Type B pancreatic cell (in vitro differentiated cells): ENCODE measurements at places on chromosomes 1 and 21.
A peak's percentile ranks its signal among the peaks of the same experiment; 100 is the strongest.

DNA sequence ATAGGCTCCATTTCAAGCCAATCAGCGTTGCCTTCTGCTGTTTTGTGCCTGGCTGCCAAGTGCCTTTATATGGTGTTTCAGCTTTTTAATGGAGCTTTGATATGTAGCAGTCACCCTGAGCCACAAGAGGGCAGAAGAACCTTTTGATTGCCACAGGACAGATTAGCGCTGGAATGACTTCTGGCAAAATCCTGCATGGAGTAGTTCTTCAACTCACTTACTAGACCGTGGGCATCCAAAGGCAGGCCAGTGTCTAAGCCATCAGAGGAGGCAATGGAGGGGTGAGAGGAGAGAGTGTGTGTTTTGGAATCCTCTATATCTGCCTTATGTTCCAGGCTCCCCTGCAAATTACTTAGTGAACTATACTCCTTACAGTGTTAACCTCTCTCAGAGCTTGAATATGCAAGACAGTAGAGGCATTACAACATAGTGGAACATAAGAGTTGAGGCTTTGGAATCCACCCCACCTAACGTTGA, 56.2 kb downstream of the ST3GAL3 start:
- peak; percentile 77 for DNase-seq

- DNase-seq, result no peak
These were observed 76.7 kb upstream of the SCCPDH start for GRCh38 chr1:246647513-246647912.

DNA sequence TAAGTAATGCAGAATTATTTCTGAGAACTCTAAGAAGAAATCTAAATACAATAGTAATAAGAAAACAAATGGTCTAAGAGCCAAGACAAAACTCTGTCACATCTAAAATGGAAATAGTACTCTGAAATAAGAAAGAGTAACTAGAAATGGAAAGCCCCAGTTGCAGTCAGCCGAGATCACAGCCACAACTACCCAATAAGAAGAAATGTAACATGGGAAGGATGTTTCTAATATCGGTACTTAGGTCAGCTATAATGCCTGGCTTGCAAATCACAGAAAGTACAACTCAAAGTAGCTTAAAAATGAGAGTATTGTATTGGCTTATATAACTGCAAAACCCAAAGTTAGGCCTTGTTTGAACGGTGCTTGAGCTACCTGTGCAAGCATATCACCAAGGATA, 58.6 kb upstream of the USP25 start:
- no peak for DNase-seq

GRCh38 chr1:34975771-34976170, 9.4 kb downstream of the TMEM35B start:
- DNase-seq, result no peak

GRCh38 chr1:208652296-208653160, 408.3 kb upstream of the PLXNA2 start:
- no peak for DNase-seq

DNA sequence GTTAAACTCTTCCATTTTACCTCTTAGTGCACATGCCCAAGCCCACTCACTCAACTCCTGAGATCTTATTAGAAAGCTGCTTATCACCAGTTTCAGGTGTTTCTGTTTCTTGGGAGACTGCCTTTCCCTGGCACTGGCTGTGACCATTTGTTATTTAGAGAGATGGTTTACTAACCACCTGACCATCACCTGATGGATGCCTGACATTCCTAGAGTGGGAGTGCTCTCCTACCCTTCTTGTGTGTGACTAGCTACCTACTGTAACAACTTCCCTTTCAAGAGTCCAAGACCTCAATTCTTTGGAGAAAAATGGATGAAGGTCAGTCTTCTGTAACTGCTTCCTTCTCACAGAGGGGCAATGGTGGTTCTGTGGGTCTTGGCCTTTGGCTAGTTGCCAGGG, 755.2 kb upstream of the ADAMTS5 start:
- DNase-seq, result no peak

DNA sequence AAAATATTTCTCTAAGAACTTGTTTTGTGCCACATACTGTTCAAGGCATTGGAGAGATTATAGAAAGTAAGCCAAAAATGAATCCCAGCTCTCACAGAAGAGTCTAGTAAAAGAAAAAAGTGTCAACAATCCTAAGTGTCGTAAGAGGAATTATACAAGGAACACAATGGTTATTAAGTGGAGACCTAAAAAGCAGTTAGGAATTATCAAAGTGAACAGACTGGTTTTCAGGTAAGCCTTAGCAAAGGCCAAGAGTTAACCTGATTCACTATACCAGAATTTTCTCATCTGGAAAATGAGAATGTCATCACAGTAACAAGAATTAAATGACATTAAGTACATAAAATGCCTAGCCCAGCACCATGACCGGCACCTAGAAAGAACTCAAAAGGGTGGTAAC, 15.6 kb downstream of the SERBP1 start:
- no peak for DNase-seq

DNA sequence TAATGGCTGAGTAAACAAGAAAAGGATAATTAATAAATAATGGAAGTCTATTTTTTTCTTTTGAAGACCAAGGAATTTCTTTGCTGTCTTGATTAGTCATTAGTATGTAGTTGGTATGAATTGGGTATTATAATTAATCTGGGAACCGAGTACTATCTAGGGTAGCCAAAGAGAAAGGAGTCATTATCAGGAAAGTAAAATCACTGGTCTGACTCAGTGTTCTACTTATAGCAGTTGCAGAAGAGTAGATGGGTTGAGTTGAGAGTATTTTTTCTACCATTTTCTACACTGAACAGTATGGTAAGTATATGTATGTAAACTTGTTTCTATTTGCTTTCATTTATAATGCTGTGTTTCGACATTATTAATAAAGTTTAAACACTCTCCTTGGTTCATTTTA, 26.6 kb downstream of the CDC14A start:
- DNase-seq, result no peak

DNA sequence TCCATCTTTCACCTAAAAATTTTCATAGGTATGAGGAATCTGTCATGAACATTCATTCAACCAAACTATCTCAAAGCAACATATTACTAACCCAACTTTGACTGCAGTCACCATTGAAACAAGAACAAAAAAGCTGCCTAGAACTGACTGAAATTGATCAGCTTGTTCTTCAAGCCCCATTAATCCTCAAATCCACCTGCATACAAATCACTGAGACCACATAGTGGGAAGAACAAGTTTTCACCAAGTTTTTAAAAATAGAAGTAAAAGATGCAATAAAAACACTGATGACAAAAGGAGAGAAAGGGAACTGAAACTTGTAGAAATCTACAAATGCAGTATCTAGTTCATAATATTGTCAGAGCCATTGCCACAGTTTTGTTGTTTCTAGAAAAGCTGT, 6.1 kb downstream of the SORT1 start:
- DNase-seq, result no peak

GRCh38 chr1:204641936-204642335, 43.6 kb downstream of the LRRN2 start:
- DNase-seq, result no peak

GRCh38 chr1:10308001-10308400, 90.9 kb upstream of the PGD start:
- no peak for DNase-seq

GRCh38 chr1:63732666-63733065, 41.2 kb upstream of the ROR1 start:
- no peak for DNase-seq

DNA sequence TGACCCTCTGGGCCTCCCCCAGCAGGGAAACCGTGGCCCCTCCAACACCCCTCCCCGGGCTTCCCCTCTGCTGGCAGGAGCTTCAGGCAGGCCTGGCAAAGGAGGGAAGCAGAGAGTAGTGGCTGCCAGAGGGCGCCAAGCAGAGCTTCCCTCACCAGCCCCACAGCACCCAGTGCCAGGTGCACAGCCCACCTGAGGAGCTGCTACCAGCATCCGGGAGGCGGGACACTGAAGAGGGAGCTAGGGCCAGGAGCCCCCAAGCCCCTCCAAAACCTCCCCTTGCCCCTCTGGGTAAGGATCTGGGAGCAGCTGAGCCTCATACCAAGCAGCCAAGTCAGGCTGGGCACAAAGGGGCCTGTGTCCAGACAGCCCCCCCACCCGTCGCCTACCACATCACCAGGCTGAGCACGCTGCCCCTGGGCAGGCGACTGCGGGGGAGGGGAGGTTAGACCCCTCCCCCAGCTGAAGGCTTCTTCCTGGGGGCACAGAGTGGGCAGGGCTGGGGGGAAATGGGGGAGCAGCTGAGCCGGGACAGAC, 19.6 kb downstream of the CCDC24 start:
- DNase-seq, result no peak

DNA sequence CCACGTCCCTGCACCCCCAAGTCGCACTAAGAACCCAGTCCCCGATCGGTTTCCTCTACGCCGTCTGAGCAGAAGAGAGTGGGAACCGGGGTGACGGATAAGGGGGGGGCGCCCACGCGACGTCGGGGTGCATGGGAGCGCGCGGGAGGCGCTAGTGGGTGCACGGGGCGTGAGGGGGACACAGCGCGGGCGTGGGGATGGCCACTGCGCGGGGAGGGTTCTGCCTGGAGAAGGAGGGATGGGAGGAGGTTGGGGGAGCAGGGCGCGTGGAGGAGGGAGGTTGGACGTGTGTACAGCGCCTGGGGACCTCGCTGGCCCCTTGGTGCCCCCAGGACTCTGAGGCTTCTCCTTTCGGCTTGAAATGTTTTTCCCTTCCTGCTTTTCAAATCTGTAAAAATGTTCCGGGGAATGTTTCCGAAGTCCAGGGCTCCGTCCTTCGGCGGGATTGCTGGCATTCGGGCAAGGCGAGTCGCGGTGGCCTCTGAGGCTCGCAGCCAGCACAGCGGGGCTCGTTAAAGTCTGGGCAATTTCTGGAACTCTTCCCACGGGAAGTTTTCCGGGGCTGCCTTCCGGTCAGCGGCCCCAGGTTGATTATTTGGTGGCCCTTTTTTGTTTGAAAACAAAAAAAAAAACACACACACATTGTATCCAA, 13.1 kb downstream of the RNF220 start:
- DNase-seq, result no peak

- DNase-seq, result no peak
These were observed 691 bp upstream of the MPZL1 start for GRCh38 chr1:167720965-167721616.

- no peak for DNase-seq
These were observed 115.7 kb downstream of the CENPF start for GRCh38 chr1:214718724-214719123.

DNA sequence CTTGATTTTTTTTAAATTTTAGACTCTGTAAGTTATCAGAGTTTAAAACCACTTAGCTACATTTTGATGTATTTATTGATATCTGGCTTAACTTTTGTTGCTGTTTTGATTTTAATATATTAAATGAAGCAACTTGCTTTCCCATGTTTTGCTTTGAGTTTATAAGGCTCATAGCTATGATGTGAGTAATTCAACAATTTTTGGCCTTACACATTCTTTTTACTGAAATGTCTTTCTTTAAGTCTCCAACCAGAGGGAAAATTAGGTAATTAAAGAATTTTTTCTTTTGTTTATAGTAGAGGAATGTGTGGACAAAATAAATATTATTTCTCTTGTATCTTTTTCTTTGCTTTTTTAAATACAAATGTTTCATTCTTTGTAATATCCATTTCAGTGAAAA, 258.3 kb upstream of the ADAMTS5 start:
- DNase-seq, result no peak

DNA sequence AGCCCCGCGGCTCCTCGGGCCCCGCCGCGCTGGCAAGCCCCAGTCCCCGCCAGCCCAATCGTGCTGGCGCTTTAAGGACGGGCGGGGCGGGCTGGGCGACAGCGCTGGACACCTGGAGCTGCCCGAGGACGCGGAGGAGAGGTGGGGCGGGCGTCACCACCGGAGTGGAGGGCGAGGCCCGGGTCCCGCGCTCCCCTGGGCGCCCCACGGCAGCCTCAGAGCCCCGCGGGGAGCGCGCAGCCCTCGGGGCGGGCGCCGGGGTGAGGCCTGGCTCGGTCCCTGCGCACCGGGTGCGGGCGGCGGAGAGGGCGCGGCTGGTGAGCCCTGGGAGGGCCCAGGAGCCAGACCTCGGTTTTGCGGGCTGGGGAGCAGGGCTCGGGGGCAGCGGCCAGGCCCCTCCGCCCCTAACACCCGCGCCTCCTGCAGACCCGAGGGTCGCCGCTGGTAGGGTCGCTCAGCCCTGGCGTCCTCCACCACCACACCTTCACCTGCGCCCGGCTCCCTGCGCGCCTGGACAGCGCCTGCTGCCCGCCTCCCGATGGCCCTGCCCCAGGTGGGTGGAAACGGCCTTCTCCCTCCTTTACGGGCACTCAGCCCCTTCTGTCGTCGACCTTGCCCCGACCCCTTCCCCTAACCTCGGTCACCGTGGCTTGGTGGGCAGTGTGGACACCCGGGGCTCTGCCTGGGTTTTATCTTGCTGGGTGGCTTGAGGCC, at the start of gene TMEM61:
TMEM61 (plus strand) TSS at position 101 of the 714 bp plus-strand sequence; CDS start at position 539, 438 bp downstream.
- DNase-seq, result no peak

DNA sequence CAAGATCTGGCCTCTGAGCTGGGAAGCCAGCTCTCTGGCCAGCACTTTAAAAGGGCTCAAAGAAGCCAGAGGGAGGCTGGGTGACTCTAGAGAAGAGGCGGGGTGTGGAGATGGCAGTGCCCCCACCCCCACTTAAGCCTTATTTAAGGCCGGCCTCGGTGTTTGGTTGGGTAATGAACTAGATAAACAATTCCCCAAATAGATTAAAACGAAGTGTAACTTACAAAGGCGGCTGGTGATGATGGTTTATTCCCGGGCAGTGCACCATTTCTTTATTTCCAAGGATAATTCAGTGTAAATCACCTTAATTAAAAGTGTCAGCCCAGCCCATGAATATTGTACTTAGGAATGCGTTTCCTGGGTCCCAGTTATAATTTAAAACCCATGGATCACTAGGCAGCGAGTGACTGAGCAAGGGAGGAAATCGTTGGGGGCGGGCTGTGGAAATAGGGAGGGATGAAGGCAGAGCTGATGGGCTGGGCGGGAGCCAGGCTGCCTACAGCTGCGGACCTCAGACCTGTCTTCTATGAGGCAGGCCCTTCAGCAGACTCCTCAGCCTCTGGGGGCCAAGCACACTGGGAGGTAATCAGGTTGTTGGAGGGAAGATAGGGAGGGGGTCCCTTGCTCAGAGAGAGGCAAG, 54.9 kb downstream of the TMEM53 start:
- no peak for DNase-seq

DNA sequence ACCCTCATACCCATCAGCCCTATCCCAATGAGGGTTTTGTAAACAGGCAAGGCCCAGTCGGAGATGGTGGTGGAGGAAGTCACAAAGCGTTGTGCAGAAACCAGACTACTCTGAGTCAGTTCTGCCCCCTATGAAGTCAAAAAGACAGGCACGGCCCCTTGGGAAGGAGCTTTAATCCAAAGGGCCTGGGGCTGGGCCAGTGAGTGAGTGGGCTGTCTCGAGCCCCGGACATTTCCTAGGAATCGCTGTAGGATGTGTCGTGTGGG, 442 bp upstream of the AHCYL1 start:
- DNase-seq, result no peak

- DNase-seq, result no peak
These were observed 11.2 kb downstream of the KIFAP3 start for GRCh38 chr1:170063109-170063826.

- no peak for DNase-seq
These were observed 92.4 kb upstream of the PGBD5 start for GRCh38 chr1:230518511-230518910.

GRCh38 chr1:6080469-6080868, 34.8 kb downstream of the KCNAB2 start:
- no peak for DNase-seq
